ENCODE measurements at places on chromosomes 16 and 17.

- DNase-seq: no peak
These were observed 11.3 kb downstream of the RFFL start for GRCh38 chr17:35052241-35052610.

DNA sequence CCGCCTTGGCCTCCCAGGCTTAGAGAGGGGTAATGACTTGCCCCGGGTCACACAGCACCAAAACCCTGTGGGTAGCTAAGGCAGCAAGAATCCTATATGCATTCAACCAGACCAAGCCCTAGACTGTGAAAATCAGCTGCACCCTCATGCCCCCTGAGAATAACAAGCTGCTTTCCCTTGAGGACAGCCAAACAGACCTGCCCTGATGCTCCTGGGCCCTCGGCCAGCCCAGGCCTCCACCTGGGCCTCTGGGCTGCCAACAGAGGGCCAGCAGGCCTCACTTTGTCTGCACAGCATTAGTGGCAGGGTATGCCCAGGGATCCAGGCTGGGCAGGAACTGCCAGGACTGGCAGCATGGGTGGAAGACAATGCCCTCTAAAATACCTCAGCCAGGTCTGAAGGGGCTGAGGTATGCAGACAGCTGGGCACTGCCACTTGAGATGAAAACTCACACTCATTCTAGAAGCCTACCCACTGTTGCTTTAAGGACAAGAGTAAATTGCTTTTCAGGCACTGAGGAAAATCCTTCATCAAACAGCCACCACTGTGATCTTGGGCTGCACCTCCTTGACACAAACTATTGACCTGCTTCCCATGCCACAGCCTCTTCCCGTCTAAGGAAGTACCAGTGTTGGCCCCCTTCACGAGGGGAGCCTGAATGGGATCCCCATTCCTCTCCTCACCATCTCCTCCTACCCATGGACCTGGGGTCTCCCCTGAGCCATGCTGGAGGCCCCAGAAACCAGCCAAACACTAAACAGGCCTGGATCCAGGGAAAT is 8.8 kb downstream of the ST3GAL2 start:
- DNase-seq: no peak

GRCh38 chr16:52515068-52515671 is 31.8 kb downstream of the TOX3 start:
- no peak for DNase-seq

GRCh38 chr16:88354229-88355092 is 28.3 kb upstream of the ZNF469 start:
- DNase-seq: no peak

GRCh38 chr16:49490321-49490705 is 116.7 kb downstream of the C16orf78 start:
- no peak for DNase-seq

DNA sequence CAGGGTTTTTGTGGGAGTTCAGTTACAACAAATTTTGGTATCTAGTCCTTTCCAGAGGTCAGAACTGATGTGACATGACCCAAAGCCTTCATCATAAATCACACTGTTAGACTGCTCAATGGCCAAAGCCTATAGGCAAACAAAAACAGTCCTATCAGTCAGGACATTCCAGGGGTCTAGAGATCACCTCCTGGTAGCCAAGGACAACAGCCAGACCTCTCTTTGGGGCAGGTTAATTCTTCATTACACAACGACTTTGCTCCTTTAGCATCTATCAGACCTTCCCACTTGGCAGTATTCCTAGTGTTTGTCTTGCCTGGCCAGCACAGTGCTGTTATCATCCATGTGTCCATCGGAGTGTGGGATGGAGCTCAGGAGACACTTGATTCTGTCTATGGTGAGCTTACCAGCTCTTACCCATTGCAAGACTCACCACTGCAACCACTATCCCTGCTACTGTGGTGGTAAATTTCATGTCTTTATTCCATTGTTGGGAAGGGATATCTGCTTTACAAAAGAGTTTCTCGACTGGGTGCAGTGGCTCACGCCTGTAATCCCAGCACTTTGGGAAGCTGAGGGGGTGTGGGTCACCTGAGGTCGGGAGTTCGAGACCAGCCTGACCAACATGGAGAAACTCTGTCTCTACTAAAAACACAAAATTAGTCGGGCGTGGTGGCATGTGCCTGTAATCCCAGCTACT is 95.5 kb upstream of the DHX40 start:
- no peak for DNase-seq

DNA sequence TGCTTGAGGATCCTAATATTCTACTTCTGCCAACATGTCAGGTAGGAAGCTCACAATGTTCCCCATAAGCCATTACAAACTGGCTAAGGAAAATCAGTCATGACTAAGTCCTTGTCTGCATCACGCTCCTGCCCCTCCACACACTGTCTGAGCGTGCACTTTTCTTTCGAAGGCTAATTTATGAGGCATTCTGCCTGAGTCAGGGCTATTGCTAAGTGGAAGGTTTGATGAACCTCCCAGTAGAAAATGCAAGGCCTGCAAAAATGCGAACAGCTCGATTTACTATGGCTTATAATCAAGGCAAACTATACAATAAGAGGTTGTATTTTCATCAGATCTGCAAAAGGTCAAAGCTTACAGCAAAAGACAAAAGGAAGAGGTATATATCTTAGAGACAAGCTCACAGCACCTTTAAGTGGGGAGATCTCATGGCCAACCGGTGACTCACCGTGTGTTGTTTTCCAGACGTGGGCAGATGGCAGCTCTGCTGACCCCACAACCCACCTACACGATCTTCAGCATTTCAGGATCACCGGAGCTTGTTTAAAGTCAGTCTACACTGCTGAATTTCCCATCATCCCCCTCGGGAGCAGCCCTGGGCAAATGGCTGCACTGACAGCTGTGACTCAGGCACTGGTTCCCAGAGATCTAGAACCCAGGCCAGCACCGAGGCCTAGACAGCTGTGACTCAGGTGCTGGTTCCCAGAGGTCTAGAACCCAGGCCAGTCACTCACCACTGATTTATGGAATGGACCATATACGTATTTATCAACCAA is 26.1 kb downstream of the MEAK7 start:
- no peak for DNase-seq

GRCh38 chr16:11781773-11782172 is 15.3 kb downstream of the ZC3H7A start:
- no peak for DNase-seq

DNA sequence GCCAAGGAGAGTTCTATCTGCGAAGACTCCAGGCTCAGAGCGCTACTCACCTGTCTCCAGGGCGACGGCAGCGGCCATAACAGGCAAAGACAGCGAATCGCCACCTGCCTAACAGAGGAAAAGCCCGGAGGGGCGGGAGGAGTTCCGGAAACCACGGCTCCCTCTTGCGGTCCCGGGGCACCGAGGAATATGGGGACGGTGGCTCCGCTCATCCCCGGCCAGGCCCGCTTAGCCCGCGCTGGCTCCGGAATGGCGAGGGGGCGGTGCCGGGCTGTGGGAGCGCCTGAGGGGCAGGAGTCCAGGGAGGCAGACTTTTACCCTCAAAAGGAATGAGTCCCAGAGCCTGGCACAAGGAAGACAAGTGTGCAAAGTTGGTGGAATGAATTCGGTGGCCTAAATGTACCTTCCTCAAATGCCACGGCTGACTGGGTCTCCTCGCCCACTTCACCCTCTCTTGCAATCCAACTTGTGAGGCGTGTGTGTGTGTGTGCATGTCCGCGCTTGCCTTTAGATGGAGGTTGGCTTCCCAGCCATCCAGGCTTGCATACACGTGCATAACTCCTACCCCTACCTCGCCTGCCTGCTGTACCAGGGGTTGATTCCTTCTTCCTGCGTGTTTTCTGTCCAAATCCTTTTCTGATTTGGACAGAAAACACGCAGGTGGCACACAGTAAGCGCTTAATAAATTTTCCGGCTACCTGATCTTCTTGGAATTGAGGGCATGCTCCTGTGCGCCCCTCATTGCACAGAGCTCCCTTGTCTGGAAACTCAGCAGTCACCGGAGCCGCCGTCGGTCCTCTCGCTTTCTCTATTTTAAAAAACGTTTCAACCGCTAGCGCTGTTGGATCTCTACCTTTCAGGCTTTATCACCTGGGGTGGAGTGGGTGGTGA is 3.5 kb downstream of the C17orf100 start:
- DNase-seq: no peak

- DNase-seq: no peak
These were observed 18.9 kb upstream of the GINS2 start for GRCh38 chr16:85707528-85708095.

- no peak for DNase-seq
These were observed 26.2 kb upstream of the CORO1A start for GRCh38 chr16:30157214-30157613.

- no peak for DNase-seq
These were observed 36.0 kb downstream of the ARHGAP23 start for GRCh38 chr17:38464251-38464722.

Measured in T-helper 9 cell (primary cell).